EH (cell line): ENCODE measurements at places on chromosomes 16 and 17.

- DNase-seq = peak; percentile 57
Observed at GRCh38 chr16:11360641-11361373, 15.5 kb downstream of the RMI2 start.

GRCh38 chr16:11501632-11502031 is 85.1 kb downstream of the LITAF start:
- DNase-seq = no peak

- no peak for DNase-seq
Observed at GRCh38 chr16:85570213-85570734, 42.8 kb upstream of the GSE1 start.

GRCh38 chr16:13926464-13926863 is 6.5 kb downstream of the ERCC4 start:
- no peak for DNase-seq

DNA sequence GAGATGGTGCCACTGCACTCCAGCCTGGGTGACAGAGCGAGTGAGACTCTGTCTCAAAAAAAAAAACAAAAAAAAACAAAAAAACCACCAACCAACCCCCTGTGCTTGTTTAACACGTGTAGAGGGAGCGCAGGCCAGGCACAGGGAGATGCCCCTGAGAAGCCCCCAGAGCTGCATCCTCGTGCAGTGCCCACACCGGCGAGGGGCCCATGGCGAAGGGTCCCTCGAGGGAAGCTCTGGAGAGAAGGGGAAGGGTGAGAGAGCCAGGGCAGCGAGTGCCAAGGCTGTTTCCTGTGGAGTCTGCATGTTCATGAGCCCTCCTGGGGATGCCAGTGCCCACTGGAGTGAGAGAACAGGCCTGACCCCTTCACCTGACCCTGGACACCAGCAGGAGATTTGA is 47.8 kb upstream of the GSE1 start:
- DNase-seq = no peak

- no peak for DNase-seq
Observed at GRCh38 chr17:1362065-1362848, 37.8 kb downstream of the YWHAE start.

DNA sequence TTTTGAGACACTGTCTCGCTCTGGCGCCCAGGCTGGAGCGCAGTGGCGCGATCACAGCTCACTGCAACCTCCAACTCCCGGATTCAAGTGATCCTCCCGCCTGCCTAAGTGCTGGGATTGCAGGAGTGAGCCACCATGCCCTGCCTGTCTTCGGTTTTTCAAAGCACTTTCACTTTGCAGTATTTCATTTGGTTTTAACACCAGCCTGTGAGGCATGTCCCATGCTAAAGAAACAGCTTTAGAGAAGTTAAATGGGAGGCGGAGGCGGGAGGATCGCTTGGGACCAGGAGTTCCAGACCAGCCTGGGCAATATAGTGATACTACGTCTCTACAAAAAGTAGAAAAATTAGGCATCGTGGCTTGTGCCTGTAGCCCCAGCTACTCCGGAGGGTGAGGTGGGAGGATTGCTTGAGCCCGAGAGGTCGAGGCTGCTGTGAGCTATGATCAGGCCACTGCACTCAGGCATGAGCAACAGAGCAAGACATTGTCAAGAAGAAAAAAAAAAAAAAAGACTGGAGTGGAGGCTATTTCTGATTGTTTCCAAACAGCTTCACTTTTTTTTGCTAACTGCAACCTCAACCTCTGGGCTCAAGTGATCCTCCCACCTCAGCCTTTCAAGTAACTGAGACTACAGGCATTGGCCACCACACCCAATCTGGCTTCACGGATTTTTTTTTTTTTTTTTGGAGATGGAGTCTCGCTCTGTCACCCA is 1.3 kb downstream of the METTL23 start:
- peak; percentile 33 for DNase-seq

- DNase-seq = no peak
Observed at GRCh38 chr17:55720919-55721836, 1.5 kb downstream of the TMEM100 start.

- no peak for DNase-seq
Observed at GRCh38 chr16:19287241-19287640, 1.7 kb downstream of the CLEC19A start.

DNA sequence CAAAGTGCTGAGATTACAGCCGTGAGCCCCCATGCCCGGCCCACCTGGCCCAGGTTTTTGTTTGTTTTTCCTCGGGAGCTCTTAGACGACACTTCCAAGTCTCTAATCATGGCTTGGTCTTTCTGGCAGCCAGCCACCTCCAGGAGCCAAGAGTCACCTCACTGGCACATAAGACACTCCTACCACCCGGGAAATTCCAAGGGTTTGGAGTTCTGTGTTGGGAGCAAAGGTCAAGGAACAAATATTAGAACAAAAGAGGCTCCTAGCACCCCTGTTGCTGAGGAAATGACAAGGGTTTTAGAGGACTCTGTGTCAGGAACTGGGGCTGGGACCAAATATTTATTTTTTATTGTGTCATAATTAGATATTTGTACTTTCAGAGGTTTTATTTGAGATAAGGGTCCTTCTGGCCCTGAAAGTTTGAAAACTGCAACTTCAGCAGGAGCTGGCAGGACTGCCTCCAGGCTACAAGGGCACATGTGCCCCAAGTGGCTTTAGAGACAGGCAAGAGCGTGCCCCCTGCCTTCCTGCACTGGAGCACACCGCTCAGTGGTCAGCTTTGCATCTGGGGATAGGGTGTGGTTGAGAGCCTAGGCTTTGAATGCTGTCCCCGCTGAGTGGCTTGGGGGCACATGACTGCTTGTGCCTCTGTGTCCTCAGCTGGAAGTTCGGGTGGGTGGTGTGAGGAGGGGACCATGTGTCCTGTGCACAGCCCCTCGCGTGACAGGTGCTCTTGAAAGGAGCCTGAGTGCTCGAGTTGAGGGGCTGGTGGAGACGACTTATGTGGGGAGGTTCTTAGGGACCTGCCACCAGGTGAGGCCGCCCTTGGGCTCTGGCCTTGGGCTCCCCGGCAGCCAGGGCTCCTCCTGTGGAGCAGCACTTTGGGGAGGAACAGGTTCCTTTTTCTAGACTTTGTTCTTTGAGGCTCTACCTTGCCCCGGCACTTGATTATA is 29.7 kb downstream of the MGRN1 start:
- DNase-seq = no peak

GRCh38 chr16:31350275-31351005 is 4.5 kb upstream of the ITGAX start:
- DNase-seq = no peak

DNA sequence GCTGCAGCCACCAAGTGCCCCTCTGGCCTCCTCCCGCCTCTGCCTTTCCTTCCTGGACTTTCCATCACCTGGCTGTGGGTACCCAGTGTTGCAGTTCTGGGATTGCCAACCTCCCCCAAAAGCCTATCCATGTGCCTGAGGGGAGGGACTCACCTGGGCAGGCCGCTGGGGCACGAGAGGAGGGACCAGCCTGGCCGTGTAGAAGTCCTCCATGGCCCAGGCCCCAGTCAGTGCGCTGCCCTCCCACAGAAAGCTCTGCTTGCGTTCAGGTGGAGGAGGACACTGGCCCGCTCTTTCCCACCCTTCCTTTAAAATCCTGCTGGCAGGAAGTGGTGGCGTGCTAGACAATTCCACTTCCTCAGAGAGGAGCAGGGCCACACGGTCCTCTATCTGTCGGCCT is 14.2 kb downstream of the SLX4 start:
- no peak for DNase-seq

- DNase-seq = peak; percentile 18
Observed at GRCh38 chr17:66351033-66351432, 48.6 kb downstream of the PRKCA start.

GRCh38 chr17:72392056-72393010 is 271.5 kb downstream of the SOX9 start:
- DNase-seq = peak; percentile 92

GRCh38 chr16:79182616-79183015 is 417.9 kb downstream of the MAF start:
- DNase-seq = no peak

DNA sequence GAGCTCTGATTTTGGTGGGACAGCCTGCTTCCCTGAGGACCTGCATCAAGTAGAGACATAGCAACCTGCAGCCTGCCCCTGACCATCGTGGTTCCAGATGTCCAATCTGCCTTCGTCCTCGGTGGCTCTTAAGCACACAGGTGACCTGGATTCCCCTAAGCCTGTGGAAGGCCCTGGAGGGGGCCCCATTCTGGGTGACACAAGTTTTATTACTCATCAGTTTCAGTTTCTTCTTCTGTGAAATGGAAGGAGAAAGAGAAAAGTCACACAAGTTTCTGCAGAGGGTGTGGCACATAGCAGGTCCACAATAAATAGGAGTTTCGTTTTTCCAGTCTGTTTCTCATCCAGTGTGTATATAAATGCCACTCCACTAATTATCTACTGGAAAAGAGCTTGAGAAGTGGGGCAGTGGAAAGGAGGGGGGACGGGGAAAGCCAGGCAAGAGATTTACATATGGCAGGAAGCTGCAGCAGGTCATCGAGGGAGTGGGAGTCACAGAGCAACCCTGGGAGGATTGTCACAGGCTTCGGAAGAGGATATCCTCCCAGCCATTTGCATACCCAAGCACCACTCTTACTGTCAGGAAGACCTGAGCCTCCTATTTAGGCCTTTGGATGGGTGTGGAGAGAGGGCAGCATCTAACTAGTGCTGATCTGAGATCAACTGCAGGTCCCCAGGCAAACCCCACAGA is 10.0 kb upstream of the NOS2 start:
- DNase-seq = no peak

GRCh38 chr17:7440113-7440833 is 961 bp downstream of the FGF11 start:
- DNase-seq = peak; percentile 48

DNA sequence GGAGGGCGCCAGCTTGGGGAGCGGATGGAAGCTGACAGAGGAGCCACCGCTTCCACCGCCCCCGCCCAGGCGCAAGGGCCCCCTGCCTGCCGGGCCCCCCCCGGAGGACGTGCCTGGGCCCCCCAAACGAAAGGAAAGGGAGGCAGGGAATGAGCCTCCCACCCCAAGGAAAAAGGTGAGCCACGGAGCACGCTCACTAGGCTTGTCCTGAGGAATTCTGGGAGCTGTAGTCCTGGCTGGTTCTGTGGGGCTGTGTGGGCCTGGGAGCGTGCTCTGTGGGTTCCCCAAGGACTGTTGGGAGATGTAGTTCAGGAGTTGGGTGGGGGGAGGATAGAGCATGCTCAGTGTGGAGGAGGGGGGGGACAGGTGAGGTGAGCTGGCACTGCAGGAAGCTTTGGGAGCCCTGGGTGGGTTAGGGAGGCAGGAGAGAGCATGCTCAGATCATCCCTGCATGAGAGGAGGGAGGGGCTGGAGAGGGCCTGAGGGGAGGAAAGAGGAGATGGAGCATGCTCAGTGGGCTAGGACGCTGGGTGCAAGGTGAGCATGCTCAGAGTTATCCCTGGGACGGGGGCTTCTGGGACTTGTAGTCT is 4.5 kb downstream of the FBXL19 start:
- peak; percentile 58 for DNase-seq

DNA sequence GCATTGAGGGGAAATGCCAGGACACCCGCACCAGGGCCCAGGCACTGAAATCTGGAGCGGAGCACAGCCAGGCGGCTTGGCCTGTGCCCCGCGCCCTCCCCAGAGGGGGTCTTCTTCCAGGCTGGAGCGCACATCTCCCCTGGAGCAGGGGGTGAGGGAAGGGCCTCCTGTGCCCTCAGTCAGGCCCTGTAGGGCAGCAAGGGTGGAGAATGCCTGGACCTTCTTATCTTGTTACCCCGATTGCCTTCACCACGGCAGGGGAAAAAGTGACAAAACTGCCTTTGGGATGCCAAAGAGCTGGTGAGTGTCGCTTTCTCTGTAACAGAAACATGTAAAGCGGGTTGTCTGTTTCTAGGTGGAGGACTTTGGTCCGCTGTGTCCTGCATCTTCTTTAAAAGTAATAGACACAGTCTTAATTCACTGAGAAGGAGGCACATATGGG is 48.3 kb upstream of the BAHCC1 start:
- DNase-seq = no peak

DNA sequence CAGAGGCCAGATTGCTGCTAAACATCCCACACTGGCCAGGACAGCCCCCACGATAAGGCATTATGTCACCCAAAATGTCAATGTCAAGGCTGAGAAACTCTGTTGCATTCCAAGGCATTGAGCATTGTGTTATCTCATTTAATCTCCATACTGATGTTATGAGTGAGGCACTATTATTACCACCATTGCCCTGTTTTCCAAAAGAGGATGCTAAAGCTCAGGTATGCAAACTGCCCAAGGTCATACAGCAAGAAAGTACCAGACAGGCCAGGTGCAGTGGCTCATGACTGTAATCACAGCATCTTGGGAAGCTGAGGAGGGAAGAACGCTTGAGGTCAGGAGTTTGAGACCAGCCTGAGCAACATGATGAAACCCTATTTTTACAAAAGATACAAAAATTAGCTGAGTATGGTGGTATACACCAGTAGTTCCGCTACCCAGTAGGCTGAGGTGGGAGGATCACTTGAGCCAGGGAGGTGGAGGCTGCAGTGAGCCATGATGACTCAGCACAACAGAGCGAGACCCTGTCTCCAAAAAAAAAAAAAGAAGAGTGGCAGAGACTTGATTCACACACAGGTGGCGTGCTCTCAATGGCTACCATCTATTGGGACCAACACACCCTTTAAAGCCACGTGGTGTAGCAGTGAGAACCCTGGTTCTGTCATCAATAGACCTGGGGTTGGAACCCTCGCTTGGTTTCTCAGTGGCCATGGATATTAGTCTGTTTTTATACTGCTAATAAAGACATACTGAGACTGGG is 58.8 kb upstream of the GRIN2A start:
- peak; percentile 7 for DNase-seq

DNA sequence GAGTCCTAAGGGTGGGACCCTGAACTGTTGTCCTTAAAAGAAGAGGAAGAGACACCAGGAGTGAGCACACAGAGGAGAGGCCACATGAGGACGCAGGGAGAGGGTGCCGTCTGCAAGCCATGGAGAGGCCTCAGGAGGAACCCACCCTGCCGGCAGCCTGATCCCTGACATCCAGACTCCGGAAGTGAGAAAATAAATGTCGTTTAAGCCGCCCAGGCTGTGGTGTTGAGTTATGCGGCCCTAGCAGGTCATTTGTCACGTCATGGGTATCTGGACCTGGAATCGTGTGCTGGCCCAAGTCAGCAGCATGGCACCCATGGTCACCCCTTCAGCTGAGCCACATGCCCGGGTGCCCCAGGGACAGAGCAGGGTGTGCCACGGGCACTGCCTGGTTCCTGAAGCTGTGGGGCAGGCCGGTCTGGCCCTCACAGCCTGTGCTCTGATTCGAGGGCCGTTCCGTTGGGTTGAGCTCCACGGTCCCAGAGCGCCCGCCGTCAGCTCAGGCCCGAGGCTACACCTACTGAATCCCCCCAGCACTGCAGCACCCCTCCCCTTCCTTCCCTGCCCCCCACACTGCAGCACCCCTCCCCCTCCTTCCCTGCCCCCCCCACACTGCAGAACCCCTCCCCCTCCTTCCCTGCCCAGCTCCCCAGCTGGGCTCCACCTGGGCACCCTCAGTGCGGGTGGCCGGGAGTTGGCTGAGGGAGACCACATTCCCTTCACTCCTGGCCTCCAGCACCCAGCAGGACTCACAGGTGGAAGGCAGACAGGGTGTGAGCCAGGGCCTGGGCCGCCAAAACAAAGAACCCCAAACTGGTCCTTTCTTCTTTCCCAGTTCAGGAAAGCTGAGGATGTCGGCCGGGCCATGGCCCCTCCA is 2.7 kb upstream of the CCDC57 start:
- DNase-seq = peak; percentile 34
